Stimulated activated CD8-positive, alpha-beta memory T cell treated with anti-CD3 and anti-CD28 coated beads, Interleukin-7, amount 100 ng/mL, for 4 hours (primary cell): ENCODE measurements at places on chromosomes 3 and 15.
A peak's percentile ranks its signal among the peaks of the same experiment; 100 is the strongest.

DNA sequence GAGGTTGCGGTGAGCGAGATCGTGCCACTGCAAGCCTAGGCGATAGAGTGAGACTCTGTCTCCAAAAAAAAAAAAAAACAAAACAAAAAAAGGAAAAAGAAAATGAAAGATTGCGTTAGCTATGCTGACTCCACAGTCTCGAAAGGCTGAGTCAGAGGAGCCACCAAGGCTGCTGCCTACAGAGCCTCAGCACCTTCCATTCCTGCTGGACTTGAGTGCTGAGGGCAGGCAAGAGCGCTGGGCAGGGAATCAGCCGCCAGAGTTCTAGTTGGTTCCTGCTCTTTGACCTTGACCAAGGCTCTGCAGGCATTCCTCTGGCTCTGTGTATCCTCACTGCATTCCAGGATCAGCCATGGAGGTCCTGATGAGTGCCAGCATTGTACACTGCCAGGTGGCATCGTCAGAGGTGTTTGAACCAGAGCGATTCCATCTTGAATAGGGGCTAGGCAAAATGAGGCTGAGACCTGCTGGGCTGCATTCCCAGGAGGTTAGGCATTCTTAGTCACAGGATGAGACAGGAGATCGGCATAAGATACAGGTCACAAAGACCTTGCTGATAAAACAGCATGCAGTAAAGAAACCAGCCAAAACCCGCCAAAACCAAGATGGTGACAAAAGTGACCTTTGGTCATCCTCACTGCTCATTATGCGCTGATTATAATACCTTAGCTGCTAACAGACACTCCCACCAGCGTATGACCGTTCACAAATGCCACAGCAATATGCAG, 5.9 kb downstream of the MESP2 start:
- DNase-seq = no peak

DNA sequence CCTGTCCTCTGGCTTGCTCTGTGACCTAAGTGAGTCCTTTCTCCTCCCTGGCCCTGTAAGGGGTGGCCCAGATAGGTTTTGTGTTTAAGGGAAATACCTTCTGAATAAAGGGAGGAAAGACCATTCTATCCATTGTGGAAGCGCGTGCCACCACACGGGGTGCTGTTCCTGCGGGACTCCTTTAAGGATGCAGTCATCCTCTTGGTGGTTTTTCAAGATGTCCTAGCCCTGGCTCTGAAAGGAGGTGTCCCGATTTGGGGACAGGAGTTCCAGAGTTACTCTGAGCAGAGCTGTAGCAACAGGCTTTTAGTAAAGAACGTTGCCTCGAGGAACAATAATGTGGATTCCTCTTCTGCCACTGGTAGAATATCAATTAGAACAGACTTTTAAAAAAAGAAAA, 9.6 kb downstream of the SLC6A6 start:
- DNase-seq = no peak

- DNase-seq = no peak
Observed at GRCh38 chr3:197356275-197356674, 57.9 kb upstream of the DLG1 start.

GRCh38 chr3:69120879-69121464, 1.4 kb downstream of the LMOD3 start:
- DNase-seq = peak; percentile 64

DNA sequence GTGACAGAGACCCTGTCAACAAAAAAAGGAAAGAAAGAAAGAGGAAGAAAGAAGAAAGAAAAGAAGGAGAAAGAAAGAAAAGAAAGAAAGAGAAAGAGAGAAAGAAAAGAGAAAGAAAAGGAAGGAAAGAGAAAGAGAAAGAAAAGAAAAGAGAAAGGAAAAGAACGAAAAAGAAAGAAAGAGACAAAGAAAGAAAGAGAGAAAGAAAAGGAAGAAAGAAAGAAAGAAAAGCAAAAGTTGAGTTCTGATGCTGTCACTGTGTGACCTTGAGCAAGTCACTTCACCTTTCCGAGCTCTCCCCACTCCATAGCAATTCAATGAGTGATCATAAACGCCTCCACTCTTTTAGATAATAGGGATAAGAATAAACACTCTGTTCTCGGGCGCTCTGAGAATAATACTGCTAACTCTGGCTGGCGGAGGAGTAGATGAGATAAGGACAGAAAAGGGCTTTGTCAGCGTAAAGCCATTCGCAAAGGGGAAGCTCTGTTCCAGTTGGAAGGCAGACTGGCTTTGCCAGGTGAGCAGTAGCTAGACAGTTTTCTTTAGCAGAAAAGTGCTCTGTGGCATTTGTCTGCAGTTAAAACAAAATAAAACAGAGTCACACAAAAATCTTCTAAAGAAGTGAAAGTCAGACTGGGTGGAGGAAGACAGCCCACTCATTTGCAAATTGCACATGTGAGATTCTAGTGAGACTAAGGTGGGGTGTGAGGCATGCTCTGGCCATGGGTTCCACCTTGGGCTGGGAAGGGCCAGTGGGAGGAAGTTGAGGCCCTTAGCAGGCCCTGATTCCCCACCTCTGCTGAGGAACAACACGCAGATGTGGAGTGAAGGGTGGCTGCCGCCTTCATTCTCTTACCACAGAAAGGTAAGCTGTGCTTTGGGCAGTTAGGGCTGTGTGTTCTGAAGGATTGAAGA, 9.6 kb upstream of the FLNB start:
- DNase-seq = no peak

- no peak for DNase-seq
Observed at GRCh38 chr3:71688121-71688520, 37.1 kb downstream of the EIF4E3 start.

- no peak for DNase-seq
Observed at GRCh38 chr3:74631351-74632140, 17.1 kb upstream of the CNTN3 start.

- DNase-seq = no peak
Observed at GRCh38 chr3:135771760-135772159, 193.8 kb upstream of the PPP2R3A start.

DNA sequence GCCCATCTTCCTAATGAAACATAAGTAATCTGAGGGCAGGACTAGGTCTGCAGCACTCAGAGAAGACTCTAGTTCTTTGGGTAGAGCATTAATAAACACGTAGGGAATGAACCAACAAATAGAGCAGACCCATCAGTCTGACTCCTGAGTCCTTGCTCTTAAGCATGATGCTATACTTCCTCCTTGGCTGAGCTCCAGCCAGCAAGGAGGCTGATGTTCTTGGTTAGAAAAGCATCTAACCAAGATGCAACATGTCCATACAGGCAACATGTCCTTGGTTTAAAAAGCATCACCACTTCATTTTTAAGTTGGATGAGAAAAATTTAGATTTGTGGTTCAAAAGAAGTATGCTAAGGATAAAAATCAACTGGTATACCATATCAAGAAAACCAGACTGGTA, 8.5 kb upstream of the MYH15 start:
- DNase-seq = no peak

- no peak for DNase-seq
Observed at GRCh38 chr3:177476921-177477435, 279.7 kb upstream of the TBL1XR1 start.

DNA sequence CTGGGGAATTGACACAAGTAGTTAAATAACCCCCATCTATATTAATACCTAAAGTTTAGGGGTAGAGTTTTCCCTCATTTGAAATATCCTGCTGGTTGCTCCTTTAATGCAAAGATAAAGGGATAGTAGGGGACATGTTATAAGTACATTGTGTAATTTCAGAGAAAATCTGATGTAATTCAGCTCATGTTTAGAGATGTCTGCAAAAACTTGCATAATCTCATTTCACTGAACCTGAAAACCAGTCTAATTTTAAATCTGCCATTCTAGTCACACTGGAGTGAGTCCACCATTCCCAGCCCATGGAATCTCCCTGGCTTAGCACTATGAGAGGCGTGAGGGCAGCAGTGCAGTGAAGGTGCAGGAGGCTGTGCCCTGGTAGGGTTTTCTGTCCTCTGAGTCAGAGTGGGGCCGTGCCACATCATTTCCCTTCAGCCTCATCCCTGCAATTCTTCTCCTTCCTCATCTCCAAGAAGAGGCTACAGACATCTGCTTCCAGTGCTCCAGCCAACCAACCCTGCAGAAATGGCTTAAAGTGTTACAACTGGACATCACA, 246.3 kb upstream of the UMPS start:
- DNase-seq = no peak

DNA sequence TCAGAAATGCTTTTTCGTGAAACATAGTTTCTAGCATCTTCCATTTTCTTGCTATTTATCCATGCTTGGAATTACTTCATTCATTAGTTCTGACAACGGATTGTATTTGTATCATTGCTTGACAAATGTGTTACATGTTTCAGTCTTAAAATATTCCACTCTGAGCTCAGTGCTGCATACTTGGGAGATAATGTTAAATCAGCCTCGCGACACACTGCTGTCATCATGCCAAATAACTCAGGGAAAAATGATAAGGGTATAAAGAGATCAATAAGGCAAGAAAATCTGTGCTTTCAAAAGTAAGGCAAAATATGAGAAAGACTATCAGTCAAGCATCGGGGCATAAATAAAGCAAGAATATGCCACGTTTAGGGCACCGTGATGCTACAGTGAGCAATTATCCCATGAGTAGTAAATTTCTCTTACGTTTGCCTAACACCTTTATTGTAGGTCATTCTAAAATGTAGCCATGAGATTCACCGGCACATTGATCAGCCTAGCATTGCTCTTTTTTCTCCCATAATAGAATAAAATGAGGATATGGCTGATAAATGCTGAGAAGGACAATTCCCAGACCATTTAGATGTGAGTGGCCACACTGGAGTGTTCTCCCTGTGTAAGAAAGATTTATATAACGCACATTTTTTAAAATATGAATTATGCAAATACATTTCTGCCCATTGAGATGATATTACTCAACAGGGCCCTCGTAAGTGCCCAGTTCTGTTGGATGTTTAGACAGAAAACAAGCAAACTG, 133.8 kb downstream of the RBMS3 start:
- no peak for DNase-seq

DNA sequence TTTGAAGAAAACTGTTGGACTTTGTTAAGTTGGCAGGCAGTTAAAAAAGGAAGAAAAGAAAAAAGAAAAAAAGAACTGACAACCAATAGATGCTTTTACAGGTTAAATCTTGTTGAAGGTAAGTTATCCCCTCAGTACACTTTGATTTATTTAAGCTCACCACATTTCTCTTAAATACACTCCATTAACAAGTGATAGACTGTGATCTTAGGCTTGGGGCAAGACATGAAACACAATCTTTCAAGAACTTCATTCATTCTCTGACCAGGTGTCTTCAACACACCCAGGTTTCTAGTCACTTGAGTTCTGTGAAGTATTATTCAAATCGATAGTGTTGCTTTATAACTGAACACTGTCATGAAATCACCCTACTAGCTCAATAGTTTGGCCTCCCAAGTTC, 751.9 kb downstream of the ROBO1 start:
- no peak for DNase-seq

DNA sequence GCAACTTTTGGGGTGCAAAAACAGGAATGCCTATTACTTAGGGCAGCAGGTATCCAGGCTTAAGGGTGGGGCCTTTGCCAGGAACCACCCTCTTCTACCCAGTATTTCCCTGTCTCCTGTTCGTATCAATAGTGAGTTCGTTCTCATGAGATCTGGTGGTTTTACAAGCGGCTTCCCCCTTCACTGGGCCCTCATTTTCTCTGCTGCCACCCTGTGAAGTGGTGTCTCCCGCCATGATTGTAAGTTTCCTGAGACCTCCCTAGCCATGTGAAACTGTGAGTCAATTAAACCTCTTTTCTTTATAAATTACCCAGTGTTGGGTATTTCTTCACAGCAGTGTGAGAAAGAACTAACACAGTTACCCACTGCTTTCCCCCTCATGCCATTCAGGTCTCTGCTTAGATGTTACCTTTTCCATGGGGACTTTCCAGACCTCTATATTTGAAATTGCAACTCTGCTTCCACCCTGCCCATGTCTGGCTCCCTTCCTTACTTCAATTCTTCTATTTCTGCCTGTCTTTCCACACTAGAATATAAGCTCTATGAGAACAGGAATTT, 23.9 kb upstream of the TRA2B start:
- DNase-seq = no peak

DNA sequence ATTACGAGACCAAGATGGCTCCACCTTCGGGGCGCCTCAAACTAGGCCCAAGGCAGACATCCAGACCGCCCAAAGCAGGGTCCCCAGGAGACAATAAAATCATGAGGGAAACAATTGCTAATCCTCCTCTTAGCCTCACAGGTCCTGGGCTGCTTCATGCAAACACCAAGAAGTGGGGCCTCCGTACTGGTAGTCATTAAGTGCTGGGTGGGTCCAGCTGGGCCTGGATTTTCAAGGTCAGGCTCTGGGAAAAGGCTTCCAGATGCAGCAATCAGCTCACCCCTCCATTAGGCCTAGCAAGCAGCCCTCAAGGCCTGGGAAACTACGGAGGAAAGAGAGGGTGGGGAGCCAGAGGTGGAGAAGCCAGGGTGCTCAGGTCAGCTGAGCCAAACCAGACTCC, 634 bp downstream of the FBXL22 start:
- no peak for DNase-seq

DNA sequence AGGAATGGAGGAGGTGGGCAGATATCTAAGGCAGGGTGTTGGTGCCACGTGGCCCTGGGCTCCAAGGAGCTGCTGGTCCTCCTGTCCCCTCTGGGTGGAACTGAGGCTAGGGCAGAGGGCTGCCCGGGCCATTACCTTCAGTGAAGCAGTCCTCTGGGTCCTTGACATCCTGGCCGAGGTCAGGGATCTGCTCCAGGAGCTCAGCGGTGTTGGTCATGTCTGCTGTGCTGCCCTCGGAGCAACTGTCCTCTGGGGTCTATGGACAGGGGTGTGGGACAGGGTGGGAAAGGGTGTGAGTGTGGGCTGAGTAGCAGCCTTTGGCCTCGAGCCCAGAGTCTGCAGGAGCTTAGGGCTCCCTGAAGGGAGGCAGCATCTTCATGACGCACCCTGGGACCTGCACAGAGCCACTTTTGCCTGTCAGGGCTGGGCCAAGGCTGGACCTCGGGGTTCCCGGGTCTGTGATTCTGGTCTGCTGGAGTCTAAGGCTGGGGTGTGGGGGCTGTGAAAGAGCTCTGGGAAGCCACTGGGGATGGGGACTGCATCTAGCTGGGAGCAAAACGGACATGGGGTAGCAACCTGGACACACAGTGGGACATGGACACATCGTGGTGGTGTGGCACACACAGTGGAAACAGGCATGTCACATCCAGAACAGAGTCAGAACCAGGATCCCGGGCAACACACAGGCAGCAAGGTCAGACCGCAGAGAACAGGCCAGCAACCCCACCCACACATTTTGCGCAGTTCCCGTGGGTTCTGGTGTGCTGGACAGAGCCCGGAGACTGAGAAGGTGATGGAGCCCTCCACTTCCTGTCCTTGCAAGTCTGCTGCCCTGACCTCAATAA, 72.7 kb downstream of the SCN5A start:
- DNase-seq = no peak

DNA sequence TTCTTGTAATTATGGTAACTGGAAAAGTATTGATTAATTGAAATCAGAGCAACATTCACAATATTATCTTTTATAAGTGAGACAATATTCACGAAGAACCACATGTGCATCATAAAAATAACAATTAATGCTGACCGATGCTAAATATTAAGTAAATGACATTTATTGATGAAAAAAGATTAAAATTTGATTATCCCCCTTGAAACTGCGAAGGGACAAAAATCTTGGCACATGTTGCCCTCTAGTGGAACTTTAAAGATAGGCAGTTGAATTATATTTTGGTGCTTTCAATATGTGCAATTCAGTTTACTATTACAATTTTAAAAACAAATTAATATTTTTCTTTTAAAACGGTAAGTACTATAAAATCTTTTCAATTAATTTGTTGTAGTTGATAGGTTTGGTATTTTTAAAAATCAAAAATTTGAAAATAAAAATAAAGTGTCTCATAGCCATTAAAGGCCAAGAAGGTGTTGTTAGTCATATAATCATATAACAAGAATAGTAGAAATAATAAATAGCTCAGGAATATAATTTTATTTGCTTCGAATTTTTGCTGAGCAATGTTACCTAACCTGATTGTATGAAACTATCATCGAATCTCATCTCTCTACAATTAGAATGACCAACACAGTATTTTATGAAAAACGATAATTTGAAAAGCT, 270.2 kb downstream of the ROBO1 start:
- DNase-seq = no peak
